ENCODE measurements at places on chromosomes 6 and 20. TPM values are rescaled to one million over a fixed set of nuclear protein-coding genes. Genes with fewer than 3 reads are reported as not detected.

The FRK gene
- total RNA-seq = 6.9 TPM

The COX7A2 gene
- 136 TPM for total RNA-seq

The CDH22 gene
- 3.3 TPM for total RNA-seq

The EPB41L1 gene
- 91.1 TPM for total RNA-seq

The GLO1 gene
- total RNA-seq = 93.7 TPM

The MANEA gene
- total RNA-seq = 11.5 TPM

The MRPL2 gene
- 19.1 TPM for total RNA-seq

The PTCRA gene
- total RNA-seq = not detected

The TRIM39 gene
- total RNA-seq = 15.2 TPM

The TRIM10 gene
- total RNA-seq = not detected

The RHAG gene
- total RNA-seq = not detected

The BPIFB1 gene
- not detected for total RNA-seq

The SIRPG gene
- 0.45 TPM for total RNA-seq

The PPARD gene
- 21.2 TPM for total RNA-seq

The RAET1E gene
- total RNA-seq = 0.77 TPM

The CHRNA4 gene
- total RNA-seq = 7.2 TPM

The ADGRF4 gene
- total RNA-seq = not detected

The RARS2 gene
- total RNA-seq = 29.5 TPM

The TRIM15 gene
- not detected for total RNA-seq

The NMBR gene
- total RNA-seq = not detected

The GGT7 gene
- 28.3 TPM for total RNA-seq

The CPNE5 gene
- 3.9 TPM for total RNA-seq

All from prostate gland (tissue), 2 donors.